ENCODE measurements at places on chromosomes 4 and X.

- DNase-seq: no peak
These were observed 475.7 kb upstream of the SLIT2 start for GRCh38 chr4:19776021-19776459.

DNA sequence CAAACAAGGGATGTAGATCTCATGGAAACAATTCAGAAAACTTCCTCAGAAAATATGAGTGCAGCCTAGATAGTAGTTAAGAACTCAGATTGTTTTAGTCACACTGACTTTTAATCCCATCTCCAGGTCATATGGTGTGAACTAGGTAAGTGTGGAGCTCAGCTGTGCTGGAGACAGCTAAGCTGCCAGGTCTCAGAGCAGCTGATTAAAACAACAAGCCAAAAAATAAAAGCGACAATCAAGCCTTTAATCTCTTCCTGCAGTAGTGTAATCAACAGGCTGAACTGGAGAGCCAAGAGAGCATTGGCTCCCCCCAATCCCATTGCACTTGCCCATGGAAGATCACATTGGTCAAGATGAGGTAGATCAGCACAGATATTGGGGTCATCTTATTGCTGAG lies 98.3 kb upstream of the ATOH1 start:
- DNase-seq: no peak

DNA sequence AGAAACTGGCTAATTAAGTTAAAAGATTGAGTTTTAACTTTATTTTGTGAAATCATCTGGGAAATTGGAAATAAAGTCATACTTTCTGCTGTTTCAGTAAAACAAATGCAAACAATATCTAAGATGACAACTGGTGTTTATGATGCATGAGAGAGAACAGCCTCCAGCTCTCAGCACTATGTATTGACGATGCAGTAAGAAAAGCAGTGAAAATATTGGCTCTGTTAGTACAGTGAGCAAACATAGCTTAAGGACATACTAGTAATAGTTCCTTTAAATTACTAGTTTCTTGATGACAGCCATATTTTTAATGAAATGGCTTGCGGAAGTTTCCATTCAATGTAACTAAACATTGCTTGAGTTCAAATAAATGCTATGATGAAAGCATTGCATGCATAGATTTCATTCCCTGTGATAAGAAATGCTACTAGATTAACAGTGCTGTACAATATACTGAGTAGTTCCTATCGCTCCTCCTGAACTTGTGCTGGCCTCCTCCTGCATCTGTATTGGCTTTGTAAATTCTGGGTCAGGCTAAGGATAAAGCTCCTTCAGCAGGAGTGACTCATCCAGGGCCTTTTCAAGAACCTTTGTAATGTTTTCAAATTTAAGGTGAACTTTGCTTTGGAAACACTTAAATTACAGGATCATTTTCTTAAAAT lies 11.6 kb downstream of the ARHGAP24 start:
- DNase-seq: no peak

DNA sequence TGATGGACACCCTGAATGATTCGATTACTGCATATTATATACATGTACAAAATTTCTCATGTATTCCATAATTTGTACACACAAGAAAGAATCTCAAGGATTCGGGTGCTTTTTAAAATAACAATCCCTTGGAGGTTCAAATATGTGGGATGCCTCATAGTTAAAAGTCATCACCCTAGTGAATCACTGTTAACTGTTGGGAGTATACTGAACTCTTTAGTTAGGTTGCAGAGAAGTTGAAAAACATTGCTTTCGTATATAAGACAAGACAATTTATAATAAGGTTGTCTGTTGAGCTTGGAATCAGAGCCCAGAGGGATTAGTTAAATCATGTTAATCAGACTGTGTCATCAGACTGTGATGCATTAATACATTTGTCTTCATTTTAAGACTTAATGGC lies 15.6 kb downstream of the DCK start:
- DNase-seq: no peak

DNA sequence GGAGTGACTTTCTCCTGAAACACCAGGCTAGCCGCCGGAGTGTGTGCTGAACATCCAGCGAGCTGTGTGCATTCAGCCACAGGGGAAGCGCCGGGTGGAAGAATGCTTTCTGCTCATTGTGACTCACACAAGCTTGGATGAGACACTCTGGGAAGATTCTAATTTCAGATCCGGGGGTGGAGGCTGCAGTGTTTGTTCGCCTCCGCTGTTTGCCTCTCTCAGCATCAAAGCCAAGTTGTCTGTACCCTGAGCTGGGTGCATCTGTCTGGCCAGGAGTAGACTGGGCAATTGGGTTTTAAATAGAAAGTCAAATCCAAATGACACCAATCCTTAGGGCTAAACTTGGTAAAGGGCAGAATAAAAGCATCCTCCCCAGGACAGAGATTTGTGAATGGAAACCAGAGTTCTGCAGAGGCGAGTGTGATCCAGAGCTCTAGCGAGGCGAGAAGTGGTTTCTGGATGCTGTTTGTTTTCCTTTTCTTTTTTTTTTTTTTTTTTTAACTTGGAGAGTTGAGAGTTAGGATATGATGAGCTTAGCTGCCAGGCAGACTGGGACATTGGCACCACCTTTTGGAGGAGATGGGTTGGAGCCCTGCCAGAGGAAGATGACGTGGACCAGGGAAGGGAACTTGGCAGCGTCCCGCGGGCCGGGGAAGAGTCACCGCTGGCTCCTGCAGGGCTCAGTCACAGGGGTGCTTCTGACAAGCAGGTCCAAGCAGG lies 196.0 kb upstream of the PSAPL1 start:
- DNase-seq: no peak

GRCh38 chrX:150253959-150254620 lies 109.0 kb upstream of the MAMLD1 start:
- no peak for DNase-seq

DNA sequence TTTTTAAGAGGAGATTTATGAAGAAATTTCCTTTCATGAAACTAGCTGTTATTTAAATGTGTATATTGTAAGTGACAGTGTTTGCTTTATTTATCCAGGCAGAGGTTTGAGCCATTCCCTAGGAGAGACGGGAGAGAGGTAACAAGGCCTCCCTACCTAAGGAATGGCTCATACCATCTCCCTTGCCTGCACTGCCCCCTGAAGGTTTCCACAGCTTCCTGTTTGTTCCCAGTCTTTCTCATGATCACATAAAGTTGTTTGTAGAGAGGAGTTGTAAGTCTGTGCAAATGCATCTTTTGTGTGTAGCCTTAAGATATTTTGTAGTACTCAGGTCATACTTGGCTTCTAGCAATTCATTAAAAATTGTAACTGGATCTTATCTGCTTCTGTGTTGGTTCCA lies 1504.5 kb upstream of the PCDH10 start:
- DNase-seq: no peak
